ENCODE measurements at places on chromosomes 2 and 18.

GRCh38 chr2:26772064-26773001, 8.2 kb downstream of the SLC35F6 start:
- H3K4me3 ChIP-seq: peak overlapping the region; percentile 68
- peaks cover 28% of the 10 kb centered on the region for H3K4me1 ChIP-seq
- no peak for DNase-seq
- H3K27ac ChIP-seq: peak overlapping the region; percentile 95
- H3K36me3 ChIP-seq: peaks cover 11% of the 10 kb centered on the region
- H3K27me3 ChIP-seq: no peaks in the 10 kb centered on the region

- no peak overlapping the region for H3K4me3 ChIP-seq
- no peak overlapping the region for H3K27ac ChIP-seq
- no peak for DNase-seq
- H3K36me3 ChIP-seq: no peaks in the 10 kb centered on the region
- H3K27me3 ChIP-seq: peaks cover 36% of the 10 kb centered on the region
- H3K4me1 ChIP-seq: no peaks in the 10 kb centered on the region
These were observed 2.3 kb downstream of the ECEL1 start for GRCh38 chr2:232485348-232485756.

- no peaks in the 10 kb centered on the region for H3K27me3 ChIP-seq
- no peak for DNase-seq
- no peaks in the 10 kb centered on the region for H3K4me1 ChIP-seq
- no peaks in the 10 kb centered on the region for H3K36me3 ChIP-seq
These were observed 366.9 kb upstream of the ZEB2 start for GRCh38 chr2:144886862-144887261.

DNA sequence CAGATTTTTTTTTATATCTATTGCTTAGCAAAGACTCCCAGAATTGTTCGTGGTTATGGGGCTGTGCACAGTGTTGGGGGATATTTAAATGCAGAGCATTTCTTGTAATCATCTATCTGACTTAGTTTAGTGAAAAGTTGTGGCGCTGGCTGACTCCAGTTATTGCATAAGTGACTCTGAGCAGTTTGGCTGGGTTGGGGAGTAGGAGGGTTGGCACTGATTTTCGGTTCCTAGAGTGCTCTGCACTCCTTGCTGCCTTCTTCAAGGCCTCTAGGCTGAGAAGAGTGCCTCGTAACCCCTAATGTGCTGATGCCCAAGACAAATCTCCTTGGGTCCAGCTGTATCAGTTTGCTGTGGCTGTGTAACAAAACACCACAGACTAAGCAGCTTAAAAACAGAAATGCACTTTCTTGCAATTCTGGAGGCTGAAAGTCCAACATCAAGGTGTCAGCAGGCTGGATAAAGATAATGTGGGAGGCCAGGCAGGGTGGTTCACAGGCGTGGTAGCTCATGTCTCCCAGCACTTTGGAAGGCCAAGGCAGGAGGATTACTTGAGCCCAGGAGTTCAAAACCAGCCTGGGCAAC, 6.5 kb upstream of the IMPA2 start:
- no peak for DNase-seq
- no peaks in the 10 kb centered on the region for H3K27me3 ChIP-seq
- peaks cover 2% of the 10 kb centered on the region for H3K4me1 ChIP-seq
- H3K27ac ChIP-seq: no peak overlapping the region

- H3K4me1 ChIP-seq: peaks cover 2% of the 10 kb centered on the region
- peaks cover 2% of the 10 kb centered on the region for H3K27me3 ChIP-seq
- no peak overlapping the region for H3K27ac ChIP-seq
- H3K4me3 ChIP-seq: no peak overlapping the region
- DNase-seq: no peak
These were observed 166.6 kb upstream of the SETBP1 start for GRCh38 chr18:44514106-44514505.

GRCh38 chr2:46284796-46285195, 12.4 kb upstream of the EPAS1 start:
- H3K4me1 ChIP-seq: no peaks in the 10 kb centered on the region
- H3K4me3 ChIP-seq: no peak overlapping the region
- H3K36me3 ChIP-seq: no peaks in the 10 kb centered on the region
- peaks cover 34% of the 10 kb centered on the region for H3K27me3 ChIP-seq
- no peak for DNase-seq
- no peak overlapping the region for H3K27ac ChIP-seq

- H3K4me3 ChIP-seq: no peak overlapping the region
- no peaks in the 10 kb centered on the region for H3K27me3 ChIP-seq
- H3K4me1 ChIP-seq: no peaks in the 10 kb centered on the region
- no peaks in the 10 kb centered on the region for H3K36me3 ChIP-seq
These were observed 425.1 kb downstream of the NRXN1 start for GRCh38 chr2:50606860-50607259.

GRCh38 chr2:72127401-72128058, 20.1 kb downstream of the CYP26B1 start:
- no peaks in the 10 kb centered on the region for H3K36me3 ChIP-seq
- no peak for DNase-seq
- no peak overlapping the region for H3K4me3 ChIP-seq

- H3K4me1 ChIP-seq: no peaks in the 10 kb centered on the region
- H3K27me3 ChIP-seq: no peaks in the 10 kb centered on the region
- no peak overlapping the region for H3K4me3 ChIP-seq
- no peak overlapping the region for H3K27ac ChIP-seq
These were observed 57.7 kb downstream of the RAD51AP2 start for GRCh38 chr2:17460371-17461086.

DNA sequence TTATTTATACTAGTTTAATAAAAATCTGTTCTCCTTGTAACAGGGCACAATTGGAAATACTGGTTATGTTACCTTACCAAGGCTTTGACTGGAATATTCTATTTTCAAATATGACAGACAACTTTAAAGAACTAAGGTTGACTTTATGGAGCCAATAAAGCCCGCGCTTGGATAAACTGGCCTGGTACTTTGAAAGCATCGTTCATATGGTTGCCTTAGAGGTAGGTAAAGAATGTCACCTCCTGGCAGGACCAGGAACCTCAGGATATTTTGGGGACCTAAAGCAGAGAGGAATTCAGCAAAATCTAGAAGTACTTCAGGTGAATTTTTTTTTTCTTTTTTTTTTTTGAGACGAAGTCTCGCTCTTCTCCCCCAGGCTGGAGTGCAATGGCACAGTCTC, 71.2 kb upstream of the CREB1 start:
- H3K27me3 ChIP-seq: no peaks in the 10 kb centered on the region
- no peak overlapping the region for H3K27ac ChIP-seq
- H3K4me3 ChIP-seq: no peak overlapping the region
- no peaks in the 10 kb centered on the region for H3K36me3 ChIP-seq
- H3K4me1 ChIP-seq: peaks cover 26% of the 10 kb centered on the region

DNA sequence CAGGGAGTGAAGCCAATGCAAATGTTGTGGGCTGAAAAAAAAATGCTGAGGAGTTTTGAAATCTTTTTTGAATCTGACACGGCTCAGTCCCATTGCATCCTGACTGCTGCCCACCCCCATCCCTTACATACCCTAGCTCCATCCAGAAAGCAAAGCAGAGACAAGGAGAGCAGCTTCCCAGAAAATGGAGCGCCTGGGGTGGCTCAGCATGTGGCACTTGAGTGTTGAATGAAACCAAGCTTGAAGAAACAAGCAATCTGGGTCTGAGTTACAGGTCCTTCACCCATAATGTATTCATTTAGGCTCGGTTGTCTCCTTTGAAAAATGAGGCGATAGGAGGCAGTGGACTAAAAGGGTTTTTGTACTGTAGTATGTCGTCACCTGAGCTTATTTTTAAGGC, 244.2 kb upstream of the ACVR2A start:
- H3K27me3 ChIP-seq: peaks cover 14% of the 10 kb centered on the region
- no peak for DNase-seq
- no peak overlapping the region for H3K4me3 ChIP-seq
- no peak overlapping the region for H3K27ac ChIP-seq
- H3K36me3 ChIP-seq: peaks cover 1% of the 10 kb centered on the region

GRCh38 chr2:109355192-109355843, 226.3 kb downstream of the SH3RF3 start:
- H3K4me3 ChIP-seq: no peak overlapping the region
- no peaks in the 10 kb centered on the region for H3K36me3 ChIP-seq
- H3K27me3 ChIP-seq: peaks cover 15% of the 10 kb centered on the region
- H3K27ac ChIP-seq: no peak overlapping the region

DNA sequence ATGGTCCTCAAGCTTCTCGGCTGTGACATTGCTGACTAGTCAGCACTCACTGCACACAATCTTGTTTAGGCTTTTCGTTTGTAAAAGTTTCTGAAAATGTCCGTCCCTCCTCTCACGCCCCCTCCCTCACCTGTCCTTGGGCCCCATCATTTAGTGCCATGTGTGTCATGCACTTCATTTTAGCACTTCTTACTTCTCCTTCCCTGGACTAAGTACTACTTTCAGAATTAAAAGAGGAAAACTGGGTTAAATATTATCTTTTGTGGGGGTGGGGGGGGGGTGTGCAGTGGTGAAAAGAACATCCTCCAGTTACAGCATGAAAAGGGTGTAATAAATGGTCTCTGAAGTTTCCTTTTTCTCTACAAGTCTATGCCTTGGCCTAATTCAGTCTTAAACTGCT, 182.0 kb upstream of the SP5 start:
- no peak overlapping the region for H3K27ac ChIP-seq
- no peak for DNase-seq
- peaks cover 10% of the 10 kb centered on the region for H3K27me3 ChIP-seq
- peaks cover 3% of the 10 kb centered on the region for H3K4me1 ChIP-seq
- H3K4me3 ChIP-seq: no peak overlapping the region

- peak overlapping the region; percentile 42 for H3K27ac ChIP-seq
- H3K4me3 ChIP-seq: peak overlapping the region; percentile 54
- peaks cover 3% of the 10 kb centered on the region for H3K36me3 ChIP-seq
- peak; percentile 41 for DNase-seq
These were observed 161.6 kb upstream of the TRIB2 start for GRCh38 chr2:12555012-12555645.

- H3K27ac ChIP-seq: no peak overlapping the region
- no peaks in the 10 kb centered on the region for H3K27me3 ChIP-seq
- no peak for DNase-seq
- H3K4me3 ChIP-seq: no peak overlapping the region
- no peaks in the 10 kb centered on the region for H3K4me1 ChIP-seq
- H3K36me3 ChIP-seq: no peaks in the 10 kb centered on the region
These were observed 289.5 kb upstream of the SLC14A2 start for GRCh38 chr18:45325778-45326177.

DNA sequence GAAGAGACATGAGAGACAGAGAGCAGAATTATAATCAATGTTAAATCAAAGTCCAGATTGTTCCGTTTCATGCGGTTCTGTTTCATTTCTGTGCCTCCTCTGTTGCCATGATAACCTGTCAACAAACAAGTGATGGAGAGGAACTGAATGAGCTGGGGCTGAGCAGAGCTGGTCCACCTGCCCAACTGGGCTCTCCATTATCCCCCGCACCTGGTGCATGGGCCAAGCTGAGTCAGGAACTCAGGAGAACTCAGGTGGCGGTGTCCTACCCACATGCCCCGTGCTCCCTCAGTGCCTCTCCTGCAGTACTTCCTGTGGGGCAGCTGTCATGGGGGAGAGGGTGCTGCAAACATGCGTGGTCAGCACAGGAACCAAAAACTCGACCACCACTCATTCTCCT, 178.8 kb downstream of the TTC32 start:
- no peaks in the 10 kb centered on the region for H3K4me1 ChIP-seq
- no peaks in the 10 kb centered on the region for H3K36me3 ChIP-seq
- H3K4me3 ChIP-seq: no peak overlapping the region
- no peak overlapping the region for H3K27ac ChIP-seq

- no peaks in the 10 kb centered on the region for H3K27me3 ChIP-seq
- no peak overlapping the region for H3K27ac ChIP-seq
- DNase-seq: no peak
- no peak overlapping the region for H3K4me3 ChIP-seq
- no peaks in the 10 kb centered on the region for H3K36me3 ChIP-seq
- no peaks in the 10 kb centered on the region for H3K4me1 ChIP-seq
These were observed 17.5 kb upstream of the DOK6 start for GRCh38 chr18:69383186-69383585.

DNA sequence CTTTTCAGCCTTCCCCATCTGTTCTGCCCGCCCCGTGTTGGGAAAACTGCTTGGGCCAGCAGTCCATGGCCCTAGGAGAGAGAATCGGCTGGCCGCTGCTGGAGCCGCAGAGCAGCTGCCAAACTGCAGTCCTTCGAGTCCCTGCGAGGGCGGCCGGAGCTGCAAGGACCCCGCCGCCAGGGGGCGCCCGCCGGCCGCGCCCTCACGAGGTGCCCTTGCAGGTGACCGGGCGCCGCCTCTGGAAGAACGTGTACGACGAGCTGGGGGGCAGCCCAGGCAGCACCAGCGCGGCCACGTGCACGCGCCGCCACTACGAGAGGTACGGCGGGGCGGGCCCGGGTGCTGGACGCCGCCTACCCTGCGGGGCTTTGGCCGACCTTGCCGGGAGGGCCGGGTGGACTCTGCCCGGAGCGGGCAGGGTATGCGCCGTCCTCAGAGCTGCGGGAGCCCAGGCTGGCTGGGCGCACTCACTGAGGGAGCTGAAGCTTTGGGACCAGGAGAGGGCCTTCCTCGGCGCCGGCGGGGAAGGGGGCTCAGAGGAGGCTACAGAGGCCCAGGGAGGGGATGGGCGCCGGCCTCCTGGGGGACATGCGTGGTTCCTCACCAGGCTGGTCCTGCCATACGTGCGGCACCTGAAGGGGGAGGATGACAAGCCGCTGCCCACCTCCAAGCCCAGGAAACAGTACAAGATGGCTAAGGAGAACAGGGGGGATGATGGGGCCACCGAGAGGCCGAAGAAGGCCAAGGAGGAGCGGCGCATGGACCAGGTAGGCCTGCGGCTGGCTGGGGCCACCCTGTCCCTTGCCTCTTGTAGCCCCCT, 13.6 kb downstream of the ARID5A start:
- H3K4me3 ChIP-seq: no peak overlapping the region
- no peaks in the 10 kb centered on the region for H3K27me3 ChIP-seq
- peaks cover 19% of the 10 kb centered on the region for H3K4me1 ChIP-seq
- H3K36me3 ChIP-seq: peaks cover 37% of the 10 kb centered on the region

DNA sequence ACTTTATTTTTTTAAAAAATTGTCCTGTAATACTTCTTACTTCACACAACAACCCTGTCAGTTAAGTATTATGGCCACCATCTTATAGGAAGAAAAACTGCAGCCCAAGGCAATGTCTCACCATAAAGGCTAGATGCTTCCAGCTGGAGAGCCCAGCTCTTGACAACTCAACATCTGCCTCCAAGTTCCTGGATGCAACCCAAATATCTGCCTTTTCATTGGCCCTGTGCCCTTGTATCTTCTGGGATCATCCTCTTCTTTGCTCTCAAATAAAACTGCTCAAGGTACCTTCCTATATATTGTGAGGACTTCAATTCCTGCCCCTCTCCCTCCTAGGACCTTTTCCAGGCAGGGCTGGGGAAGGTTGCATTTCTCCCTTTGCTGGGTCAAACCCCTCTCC, 69.5 kb downstream of the BIN1 start:
- H3K36me3 ChIP-seq: no peaks in the 10 kb centered on the region
- H3K27me3 ChIP-seq: peaks cover 8% of the 10 kb centered on the region
- H3K4me3 ChIP-seq: no peak overlapping the region
- no peak for DNase-seq

GRCh38 chr2:112839407-112840067, 3.0 kb upstream of the IL1B start:
- no peak overlapping the region for H3K4me3 ChIP-seq
- H3K36me3 ChIP-seq: no peaks in the 10 kb centered on the region
- no peak overlapping the region for H3K27ac ChIP-seq
- peaks cover 40% of the 10 kb centered on the region for H3K27me3 ChIP-seq
- no peak for DNase-seq

- no peak for DNase-seq
- no peaks in the 10 kb centered on the region for H3K27me3 ChIP-seq
- H3K4me3 ChIP-seq: no peak overlapping the region
- H3K4me1 ChIP-seq: peaks cover 20% of the 10 kb centered on the region
These were observed 109.9 kb downstream of the ARL4C start for GRCh38 chr2:234386971-234387370.

GRCh38 chr2:177296040-177296439, 31.5 kb upstream of the NFE2L2 start:
- H3K36me3 ChIP-seq: peaks cover 3% of the 10 kb centered on the region
- peaks cover 27% of the 10 kb centered on the region for H3K4me1 ChIP-seq
- no peak overlapping the region for H3K27ac ChIP-seq
- DNase-seq: no peak
- H3K4me3 ChIP-seq: no peak overlapping the region
- H3K27me3 ChIP-seq: no peaks in the 10 kb centered on the region

- no peak overlapping the region for H3K27ac ChIP-seq
These were observed 80.8 kb downstream of the MEIS1 start for GRCh38 chr2:66515743-66516142.

Measured in T-helper 2 cell treated with Interferon-gamma antibody and Interleukin-4, amounts not matched to agents 5 μg/mL and 100 μg/mL, for 36 hours (primary cell).